ENCODE measurements at places on chromosomes 16 and 17.

DNA sequence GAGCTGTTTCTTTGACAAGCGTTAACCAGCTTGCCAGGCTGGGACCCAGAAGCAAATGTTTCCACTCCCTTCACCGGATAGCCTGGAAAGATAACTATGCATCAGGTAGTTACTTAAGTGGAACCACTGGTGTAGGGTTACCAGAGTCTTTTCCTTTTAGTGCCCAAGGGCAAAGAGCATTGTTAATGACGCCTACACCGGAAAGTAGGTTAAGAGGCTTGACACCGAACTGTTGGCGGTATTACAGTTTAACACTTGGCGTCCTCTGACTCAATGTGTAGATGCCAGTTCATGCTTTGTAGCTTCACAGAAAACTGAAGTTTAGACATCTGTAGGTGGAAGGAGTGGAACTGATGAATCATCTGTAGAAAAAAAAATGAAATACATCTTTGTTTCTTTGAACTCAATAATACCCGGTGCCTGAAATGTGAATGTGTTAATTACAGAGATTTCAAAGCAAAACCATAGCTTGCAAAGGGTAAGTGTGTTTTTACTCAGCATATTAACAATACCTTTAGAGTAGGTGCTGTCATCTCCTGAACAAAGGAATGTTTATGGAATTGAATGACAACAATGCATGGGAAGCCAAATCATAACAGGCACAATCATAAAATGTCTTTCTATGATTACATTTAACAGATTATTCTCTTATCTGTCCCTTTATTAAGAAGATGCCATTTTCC is 426.7 kb upstream of the SALL1 start:
- no peak for DNase-seq

DNA sequence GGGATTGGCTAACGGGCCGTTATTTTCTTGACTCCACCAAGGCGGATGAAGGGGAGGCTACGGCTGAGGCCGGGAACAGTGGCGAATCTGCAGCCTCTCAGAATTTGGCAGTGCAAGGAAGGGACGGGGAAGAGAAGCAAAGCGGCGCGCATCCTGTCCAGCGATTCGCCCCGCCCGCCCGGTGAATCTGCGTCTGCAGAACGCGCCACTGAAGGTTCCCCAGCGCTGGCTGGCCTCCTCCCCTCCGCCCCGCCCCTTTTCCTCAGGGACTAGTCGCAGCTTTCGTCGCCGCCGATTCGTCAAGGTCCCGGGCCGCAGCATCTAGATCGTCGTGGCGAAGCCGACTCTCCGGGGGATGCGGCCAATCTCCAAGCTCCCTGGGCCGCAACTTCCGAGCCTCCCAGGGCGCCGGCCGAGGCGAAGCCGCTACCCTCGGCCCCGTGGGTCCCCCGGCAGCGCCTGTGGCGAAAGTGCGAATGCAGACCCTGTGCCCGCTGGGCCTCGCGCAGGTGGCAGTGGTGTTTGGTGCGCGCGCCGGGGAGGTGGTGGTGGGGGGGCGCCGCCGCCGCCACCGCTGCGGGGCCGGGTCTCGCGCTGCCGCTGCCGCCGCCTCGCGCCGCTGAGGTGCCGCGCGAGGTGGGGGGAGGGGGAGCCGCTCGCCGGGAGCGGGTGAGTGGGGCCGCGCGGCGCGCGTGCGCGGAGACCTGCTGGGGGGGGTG is at the start of gene SETD1A:
Gene SETD1A (plus strand): TSS at position 299 of the 719 bp plus-strand sequence. CDS start 978 bp downstream, outside the sequence.
- DNase-seq, result peak; percentile 98

- no peak for DNase-seq
Observed at GRCh38 chr16:17205279-17206211, 265.2 kb downstream of the XYLT1 start.

DNA sequence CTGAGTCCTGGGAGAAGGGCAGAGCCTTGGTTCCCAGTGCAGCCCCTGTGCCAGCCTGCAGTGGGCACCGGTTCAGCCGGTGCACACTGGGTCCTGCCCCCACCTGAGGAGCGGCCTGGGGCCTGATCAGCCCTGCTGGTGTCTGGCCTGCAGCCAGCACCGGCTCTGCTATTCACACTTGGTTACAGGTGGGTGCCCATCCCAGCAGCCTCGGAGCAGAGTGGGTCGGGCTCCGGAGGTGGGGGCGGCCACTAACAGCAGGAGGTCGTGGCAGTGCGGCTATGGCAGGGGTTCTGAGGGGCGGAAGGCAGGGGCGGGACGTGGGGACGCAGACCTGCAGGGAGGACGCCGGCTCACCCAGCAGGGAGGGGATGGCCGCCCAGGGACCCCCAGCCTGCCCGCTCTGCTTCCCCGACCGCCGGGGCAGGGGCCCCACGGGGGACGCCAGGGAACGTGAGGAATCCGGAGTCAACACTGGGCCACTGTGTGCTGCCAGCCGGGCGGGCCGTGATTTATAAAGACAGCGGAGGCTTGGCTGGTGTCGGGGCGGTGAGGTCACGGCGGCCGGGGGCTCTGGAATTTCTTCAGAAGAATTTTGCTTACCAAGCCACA is 20.3 kb downstream of the METRNL start:
- DNase-seq, result no peak

DNA sequence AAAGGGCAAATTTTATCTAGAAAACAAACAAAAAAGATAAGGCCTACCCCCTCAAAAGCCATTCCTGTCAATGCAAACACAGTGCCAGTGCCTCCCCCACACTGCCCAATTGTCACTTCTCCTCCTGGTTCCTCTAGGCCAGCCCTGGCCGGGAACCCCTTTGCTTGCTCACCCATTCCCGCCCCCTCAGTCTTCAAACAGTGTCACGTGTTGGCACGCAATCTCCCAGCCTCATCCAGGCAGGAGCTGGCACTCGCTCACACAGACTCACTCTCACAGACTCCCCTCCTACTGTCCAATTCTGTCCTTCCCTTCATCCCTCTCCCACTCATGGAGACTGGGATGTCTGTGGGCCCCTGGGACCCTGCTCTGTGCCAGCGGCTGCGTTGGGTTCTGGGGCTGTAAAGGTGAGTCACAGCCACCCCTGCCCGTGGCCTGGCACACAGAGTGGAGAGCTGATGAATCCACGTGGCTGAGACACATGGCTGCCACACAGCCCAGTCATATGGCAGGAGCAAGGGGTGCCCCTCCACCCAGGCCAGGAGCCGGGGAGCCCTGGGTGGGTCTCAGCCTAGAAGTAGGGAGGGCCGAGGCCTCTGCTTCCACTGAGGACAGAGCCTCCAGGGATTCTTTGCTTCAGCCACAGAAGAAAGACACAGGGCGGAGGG is 54.8 kb downstream of the VAC14 start:
- no peak for DNase-seq

DNA sequence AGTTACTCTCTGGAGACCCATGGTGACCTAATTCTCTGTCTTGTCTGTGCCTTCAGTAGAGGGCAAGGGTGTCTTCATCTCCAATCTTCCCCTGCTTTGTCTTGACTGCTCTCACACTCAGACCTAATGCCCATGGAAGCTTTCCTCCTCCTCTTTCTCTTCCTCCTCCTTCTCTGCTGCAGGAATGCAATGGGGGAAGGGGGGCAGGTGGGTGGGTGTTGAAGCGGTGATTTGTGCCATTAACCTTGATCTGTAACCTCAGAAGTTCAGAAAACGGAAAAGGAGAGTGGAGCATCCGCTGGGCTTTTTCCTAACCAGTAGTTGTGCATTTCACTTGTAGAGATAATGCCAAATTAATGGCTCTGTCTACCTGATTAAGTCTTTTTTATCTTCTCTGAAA is 172.3 kb upstream of the CDH11 start:
- DNase-seq, result no peak

DNA sequence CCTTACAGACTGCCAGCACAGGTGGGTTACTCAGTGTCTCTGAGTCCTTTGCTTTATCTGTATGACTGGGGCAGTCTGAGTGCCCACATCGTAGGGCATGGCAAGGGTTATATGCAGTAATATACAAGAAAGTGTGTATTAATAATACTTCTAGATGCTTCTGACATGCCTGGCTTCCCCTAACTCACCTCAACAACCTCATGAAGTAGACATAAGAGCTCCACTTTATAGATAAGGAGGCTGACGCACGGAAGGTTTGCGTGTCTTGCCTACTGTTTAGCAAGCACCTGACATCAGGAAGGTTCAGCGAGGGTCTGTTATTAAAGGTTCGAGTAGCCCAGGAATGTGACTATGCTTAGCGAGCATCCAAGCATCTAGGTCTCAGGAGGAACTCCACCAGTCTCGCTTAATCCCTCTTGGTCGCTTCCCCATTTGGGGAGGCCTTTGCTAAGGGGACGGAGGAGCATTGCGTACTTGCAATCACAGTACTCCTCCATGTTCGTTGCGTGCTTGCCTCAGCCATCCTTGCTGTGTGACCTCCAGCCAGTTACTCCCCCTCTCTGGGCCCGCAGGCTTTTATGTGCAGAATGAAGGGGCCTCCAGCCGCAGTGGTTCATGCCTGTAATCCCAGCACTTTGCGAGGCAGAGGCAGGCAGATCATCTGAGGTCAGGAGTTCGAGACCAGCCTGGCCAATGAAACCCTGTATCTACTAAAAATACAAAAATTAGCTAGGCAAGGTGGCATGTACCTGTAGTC is 1.6 kb downstream of the KCNG4 start:
- DNase-seq, result no peak

DNA sequence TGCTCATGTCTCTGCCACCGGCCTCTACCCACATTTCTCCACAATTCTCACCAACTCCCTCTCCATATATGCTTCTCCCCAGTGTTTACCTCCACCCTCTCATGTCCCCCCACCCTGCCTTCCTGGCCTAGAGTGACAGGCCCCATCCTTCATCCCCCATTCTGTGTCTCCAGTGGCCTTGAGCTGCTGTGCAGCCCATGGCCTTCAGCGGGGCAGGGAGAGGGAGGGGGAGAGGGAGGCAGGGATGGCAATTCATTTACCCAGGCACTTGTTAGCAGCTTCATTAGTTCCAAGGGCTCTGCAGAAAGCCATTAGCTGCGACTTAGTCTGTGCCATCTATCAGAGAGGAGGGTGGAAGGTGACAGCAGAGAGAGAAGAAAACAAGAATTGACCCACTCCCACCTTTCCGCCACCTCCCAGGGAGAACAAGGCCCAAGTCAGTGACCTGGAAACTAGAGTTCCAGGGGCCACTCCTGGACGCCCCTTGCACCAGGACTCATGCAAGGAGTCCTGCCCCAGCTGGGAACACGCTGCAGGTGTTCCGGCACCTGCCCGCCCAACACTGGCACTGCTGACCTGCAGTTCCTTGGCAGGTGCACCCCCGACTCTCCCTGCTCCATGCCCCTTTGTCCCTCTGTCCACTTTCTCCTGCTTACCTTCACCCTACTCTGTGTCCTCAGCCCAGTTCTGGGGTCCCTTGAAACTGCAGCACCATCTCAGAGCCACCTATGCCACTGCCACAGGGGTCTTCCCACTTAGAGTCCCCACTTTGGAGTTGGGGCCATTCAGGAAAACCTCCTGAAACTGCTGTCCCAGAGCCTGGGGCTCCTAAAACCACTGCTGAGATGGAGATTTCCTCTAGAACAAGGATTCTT is 23.5 kb upstream of the PYY start:
- no peak for DNase-seq

GRCh38 chr16:47774661-47775060 is 313.5 kb downstream of the PHKB start:
- DNase-seq, result no peak

GRCh38 chr16:85869206-85869605 is 29.8 kb upstream of the IRF8 start:
- no peak for DNase-seq

DNA sequence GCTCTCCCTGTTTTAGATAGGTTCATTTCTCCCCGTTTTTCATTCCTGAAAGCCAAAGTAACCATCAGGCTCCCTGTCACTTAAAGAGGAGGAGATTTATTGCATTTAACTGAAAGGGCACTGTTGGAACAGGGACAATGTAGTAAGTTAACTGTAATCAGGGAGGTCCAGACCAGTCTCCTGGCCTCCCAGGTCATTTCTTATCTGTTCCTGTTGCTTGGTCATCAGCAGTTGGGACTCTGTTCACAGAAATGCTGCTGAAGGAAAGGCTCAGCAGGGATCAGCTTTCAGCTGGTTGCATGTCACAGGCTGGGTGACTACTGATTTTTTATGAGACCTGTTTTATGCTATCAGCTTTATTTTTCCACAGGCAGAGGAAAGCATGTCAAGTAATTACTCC is 622.6 kb upstream of the GOT2 start:
- DNase-seq, result no peak

DNA sequence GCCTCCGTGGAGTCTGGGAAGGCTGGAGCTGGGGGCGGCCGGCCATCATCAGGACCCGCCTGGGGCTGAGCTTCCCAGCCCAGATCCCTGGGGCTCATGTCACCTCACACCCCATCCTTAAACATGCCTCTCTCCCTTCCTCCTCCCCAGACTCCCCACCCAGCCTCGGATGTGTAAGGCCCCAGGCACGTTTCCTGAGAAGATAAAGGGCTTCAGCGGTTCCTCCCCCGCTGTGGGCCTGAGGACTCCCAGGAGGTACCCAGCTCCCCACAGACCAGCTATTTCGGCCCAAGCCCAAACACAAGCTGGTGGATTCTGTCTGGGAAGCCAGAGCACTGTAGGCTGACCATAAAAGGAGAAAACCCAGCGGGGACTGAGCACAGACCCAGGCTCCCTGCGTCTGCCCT is 49.2 kb downstream of the MYH11 start:
- no peak for DNase-seq

DNA sequence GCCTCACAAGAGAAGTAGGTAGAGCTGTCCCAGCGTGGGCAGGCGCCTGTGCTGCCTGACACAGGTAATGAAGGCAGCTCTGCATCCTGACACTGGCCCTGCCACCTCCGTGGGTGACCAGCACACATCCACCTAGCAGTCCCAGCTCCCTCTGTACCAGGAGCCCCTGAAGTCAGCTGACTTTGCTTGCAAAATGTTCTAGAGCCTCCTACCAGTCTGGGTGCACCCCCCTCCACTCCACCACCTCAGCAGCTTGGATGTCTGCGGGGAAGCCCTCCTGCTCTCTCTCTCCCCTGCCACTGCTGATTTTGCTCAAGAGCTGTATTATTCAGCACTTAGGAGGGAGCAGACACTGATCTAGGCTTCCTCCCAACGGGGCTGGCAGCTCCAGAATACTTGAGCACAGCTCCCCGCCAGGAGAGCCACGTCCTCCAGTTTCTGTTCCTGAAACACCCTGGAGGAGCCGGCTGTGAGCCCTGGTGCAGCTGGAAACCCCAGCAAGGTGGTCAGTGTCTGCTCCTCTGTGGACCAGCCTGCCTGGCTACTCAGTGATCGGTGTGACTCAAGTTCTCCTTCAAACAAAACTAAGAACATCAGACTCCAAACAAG is 1.0 kb downstream of the RNF166 start:
- no peak for DNase-seq

GRCh38 chr16:27228621-27229501 is 25.5 kb downstream of the KDM8 start:
- peak; percentile 47 for DNase-seq

GRCh38 chr17:50203604-50204345 is 2.3 kb upstream of the COL1A1 start:
- DNase-seq, result no peak
